T-cell (primary cell): ENCODE measurements at places on chromosomes 2 and 18. TPM values are rescaled to one million over a fixed set of nuclear protein-coding genes. Genes with fewer than 3 reads are reported as not detected.

RGPD3 gene
- total RNA-seq: 0.43 TPM

STPG4 gene
- total RNA-seq: 0.79 TPM

COBLL1 gene
- 1.2 TPM for total RNA-seq

FAP gene
- total RNA-seq: not detected

CTLA4 gene
- 36.2 TPM for total RNA-seq

SPATA3 gene
- not detected for total RNA-seq

GRCh38 chr2:138306626-138307025 lies 194.9 kb upstream of the SPOPL start:
- DNase-seq: no peak

DNA sequence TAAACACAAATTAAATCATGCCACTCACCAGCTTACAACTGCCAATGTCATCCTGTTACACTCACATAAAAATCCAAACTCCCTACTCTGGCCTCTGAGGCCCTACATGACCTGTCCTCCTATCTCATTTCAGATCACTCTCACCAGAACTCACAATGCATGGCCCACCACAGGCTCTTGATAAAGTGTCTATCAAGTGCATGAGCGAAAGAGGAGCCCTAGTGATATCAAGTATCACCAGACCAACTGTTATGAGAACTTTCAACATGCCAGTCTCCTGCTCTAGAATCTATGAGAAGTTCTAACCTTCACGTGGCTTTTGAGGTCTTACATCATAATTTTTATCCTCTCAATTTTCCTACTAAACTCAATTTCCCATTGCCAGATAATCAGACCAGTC lies 76.4 kb upstream of the CD226 start:
- no peak for DNase-seq

- DNase-seq: no peak
Measured at GRCh38 chr2:205967391-205968075, 118.4 kb downstream of the INO80D start.

DNA sequence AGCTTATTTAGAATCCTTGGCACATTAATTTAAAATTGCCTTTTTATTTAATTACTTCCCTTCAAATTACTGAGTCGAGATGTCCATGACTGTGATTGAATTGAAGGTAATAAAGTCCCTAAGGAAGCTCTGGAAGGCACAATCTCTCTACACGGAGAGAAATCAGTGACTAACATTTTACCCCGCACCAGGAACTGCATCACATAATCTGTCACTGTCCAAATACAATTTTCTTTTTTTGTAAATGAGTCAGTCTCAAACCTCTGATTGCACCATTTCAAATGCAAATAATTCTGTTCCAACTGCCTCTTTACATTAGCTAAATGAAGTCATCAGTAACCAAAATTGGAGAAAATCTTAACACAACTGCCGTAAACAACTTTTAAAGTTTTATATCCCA lies 311.9 kb downstream of the CCDC178 start:
- no peak for DNase-seq

DNA sequence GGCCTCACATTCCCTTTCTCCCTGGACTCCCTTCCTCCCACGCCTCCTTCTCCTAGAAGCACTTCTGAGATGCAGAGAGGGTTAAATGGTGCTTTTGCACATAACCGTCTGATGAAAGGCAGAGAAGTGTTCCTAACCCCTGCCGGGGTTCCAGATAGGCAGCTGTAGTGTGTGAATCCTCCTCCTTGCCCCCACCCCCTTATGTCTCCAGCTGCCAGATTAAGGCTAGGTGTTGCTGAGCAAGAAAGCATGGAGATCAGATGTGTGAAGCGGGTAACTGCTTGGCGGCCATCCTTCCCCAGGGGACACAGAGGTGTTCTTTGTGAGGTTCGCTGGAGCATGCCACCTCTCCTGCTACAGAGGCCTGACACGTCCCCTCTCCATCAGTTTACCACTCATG lies 88.3 kb downstream of the NRP2 start:
- no peak for DNase-seq
